ENCODE measurements at places on chromosomes 4 and X. TPM values are rescaled to one million over a fixed set of nuclear protein-coding genes. Genes with fewer than 3 reads are reported as not detected.

RTL3 gene
- total RNA-seq, result not detected

CSAG3 gene
- not detected for total RNA-seq

PABPC4L gene
- 2.0 TPM for total RNA-seq

CLGN gene
- not detected for total RNA-seq

LRCH2 gene
- total RNA-seq, result under 0.01 TPM

GC gene
- total RNA-seq, result not detected

TXK gene
- total RNA-seq, result not detected

KLF3 gene
- 30.2 TPM for total RNA-seq

LRIT3 gene
- total RNA-seq, result not detected

MUC7 gene
- not detected for total RNA-seq

H2BW2 gene
- not detected for total RNA-seq

C4orf36 gene
- total RNA-seq, result not detected

GAGE12H gene
- not detected for total RNA-seq

SPANXA1 gene
- not detected for total RNA-seq

CTAG1B gene
- total RNA-seq, result not detected

PAGE2B gene
- total RNA-seq, result not detected

RHOH gene
- total RNA-seq, result 1.2 TPM

VSIG4 gene
- total RNA-seq, result not detected

ZNF827 gene
- total RNA-seq, result 32.6 TPM

RNF128 gene
- total RNA-seq, result under 0.01 TPM

SCRG1 gene
- total RNA-seq, result under 0.01 TPM

RPL39 gene
- total RNA-seq, result 1,530 TPM

LRP2BP gene
- 1.2 TPM for total RNA-seq

SLC7A11 gene
- total RNA-seq, result 13.4 TPM

CNGA1 gene
- total RNA-seq, result 0.11 TPM

POLN gene
- total RNA-seq, result 2.8 TPM

HDX gene
- total RNA-seq, result 1.2 TPM

SPANXB1 gene
- total RNA-seq, result not detected

HMGB3 gene
- total RNA-seq, result 8.2 TPM

UGT2B11 gene
- total RNA-seq, result not detected

HSD17B13 gene
- not detected for total RNA-seq

GATA1 gene
- not detected for total RNA-seq

MXRA5 gene
- 58.1 TPM for total RNA-seq

CAPN6 gene
- 9.9 TPM for total RNA-seq

MAGEA8 gene
- not detected for total RNA-seq

CSN1S1 gene
- not detected for total RNA-seq

PROM1 gene
- total RNA-seq, result not detected

ZCCHC4 gene
- total RNA-seq, result 6.7 TPM

ZNF330 gene
- total RNA-seq, result 13.8 TPM

TAF1 gene
- 38.9 TPM for total RNA-seq

ADGRG2 gene
- total RNA-seq, result 0.22 TPM

AADAT gene
- total RNA-seq, result 18.8 TPM

ZNF81 gene
- 4.7 TPM for total RNA-seq

ANAPC10 gene
- total RNA-seq, result 18.5 TPM

AREG gene
- total RNA-seq, result 18.5 TPM

PASD1 gene
- not detected for total RNA-seq

ASMT gene
- total RNA-seq, result not detected

All from placental epithelial cell (primary cell).